ENCODE measurements at places on chromosomes 2 and 18. TPM values are rescaled to one million over a fixed set of nuclear protein-coding genes. Genes with fewer than 3 reads are reported as not detected.

- DNase-seq = no peak
These were observed 4.7 kb upstream of the ORC2 start for GRCh38 chr2:200968162-200968561.

Gene CFAP210
- 0.49 TPM for total RNA-seq

GRCh38 chr2:219726916-219727315 lies 99.5 kb downstream of the SLC4A3 start:
- no peak for DNase-seq

DNA sequence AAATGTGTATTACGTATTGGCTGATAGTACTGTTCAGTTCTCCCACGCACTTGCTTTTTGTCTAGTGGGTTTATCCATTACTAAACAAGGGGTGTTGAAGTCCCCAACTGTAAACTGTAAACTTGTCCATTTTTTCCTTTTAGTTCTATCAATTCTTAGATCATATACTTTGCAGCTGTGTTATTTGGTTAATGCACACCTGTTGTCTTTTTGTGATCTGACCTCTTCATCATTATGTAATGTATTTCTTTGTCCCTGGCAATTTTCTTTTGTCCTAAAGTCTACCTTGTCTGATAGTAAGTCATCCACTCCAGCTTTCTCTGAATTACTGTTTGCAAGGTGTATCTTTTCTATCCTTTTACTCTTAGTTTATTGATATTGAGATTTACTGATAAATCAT lies 21.9 kb downstream of the MCEE start:
- no peak for DNase-seq

- no peak for DNase-seq
These were observed 186.7 kb downstream of the CAMKMT start for GRCh38 chr2:44548221-44549098.

- DNase-seq = no peak
These were observed 226.0 kb upstream of the TANK start for GRCh38 chr2:160934263-160934662.

GRCh38 chr2:204172145-204172600 lies 235.6 kb downstream of the ICOS start:
- DNase-seq = no peak

Gene PSMA8
- total RNA-seq = not detected

GRCh38 chr2:81624825-81625224 lies 1320.3 kb upstream of the LRRTM1 start:
- DNase-seq = no peak

DNA sequence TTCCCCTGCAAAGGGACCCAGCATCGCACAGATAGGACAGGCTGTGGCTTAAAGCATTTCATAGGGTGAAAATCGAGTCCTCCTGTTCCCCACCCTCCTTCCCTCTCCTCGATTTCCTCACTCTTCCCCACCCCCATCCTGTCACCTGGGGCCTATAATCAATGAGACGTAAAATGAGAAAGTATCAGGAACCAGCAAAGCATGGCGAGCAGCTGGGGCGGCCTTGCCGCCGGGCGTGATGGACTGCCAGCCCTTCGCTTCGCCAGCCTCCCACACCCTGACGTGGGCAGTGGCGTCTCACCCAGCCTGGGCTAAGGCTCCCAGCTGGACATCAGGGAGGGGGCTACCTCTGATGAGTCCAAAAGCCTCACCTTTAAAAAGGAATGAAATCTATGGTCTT lies 11.1 kb downstream of the SLC30A3 start:
- no peak for DNase-seq

DNA sequence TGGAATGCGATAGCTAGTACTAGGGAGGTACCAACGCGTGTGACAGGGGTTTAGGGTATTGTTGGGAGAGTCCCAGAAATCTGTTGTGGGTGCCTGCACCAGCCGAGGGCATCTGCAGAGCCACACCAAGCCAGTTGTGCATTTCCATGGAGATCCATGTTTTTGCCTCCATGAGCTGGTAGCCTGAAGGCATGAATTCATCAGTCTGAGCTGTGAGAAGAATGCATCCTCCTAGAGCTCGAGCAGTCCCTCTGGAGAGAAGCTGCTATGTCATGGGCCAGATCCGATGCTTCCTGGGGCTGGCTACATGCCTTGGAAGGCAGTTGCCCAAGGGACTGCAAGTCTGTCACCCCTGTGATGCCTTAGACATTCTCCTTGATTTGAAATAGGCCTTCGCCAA lies 57.9 kb downstream of the LIPG start:
- DNase-seq = no peak

Gene NLRC4
- 0.65 TPM for total RNA-seq

Gene MITD1
- 27.0 TPM for total RNA-seq

Gene STAT4
- total RNA-seq = 5.3 TPM

Gene TCF23
- 0.42 TPM for total RNA-seq

- DNase-seq = no peak
These were observed 165.3 kb upstream of the SMAD2 start for GRCh38 chr18:48095726-48096125.

- no peak for DNase-seq
These were observed 108.8 kb upstream of the DLX2 start for GRCh38 chr2:172211512-172211911.

Gene ALK
- total RNA-seq = 0.36 TPM

DNA sequence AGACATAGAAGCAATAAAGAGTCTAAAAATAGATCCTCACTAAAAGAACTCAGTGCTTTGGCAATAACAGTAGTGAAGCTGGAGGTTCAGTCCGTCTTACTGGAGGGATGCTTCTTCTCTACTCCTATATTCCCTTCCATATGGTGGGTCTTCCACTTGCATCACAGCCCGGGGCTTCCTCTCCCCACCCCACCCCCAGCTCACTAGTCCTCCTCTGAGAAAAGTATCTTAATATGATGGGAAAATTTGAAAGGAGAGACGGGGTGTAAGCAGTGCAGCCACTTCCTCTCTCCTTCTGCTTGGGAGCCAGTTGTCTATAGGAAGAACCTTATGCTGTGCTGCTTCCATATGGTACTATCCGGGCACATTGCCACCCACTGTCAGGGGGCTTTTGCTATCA lies 57.2 kb upstream of the SPOPL start:
- no peak for DNase-seq

DNA sequence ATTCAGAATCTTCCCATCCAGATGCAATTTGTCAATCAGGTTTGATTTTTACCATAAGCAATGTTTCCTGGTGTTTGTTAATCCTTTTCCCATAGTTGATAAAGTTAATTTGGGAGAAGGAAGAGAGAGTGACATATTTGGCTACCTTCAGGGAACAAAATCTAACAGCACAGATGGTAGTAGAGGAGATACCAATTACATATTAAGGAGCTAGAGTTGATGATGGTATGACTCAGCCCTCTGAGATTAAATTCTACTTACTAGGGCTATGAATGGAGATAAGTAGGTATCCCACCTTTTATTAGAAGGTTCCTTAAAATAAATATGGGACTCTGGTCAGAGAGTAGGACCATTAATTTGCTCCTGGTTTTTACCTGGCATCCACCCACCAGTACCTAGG lies 139.7 kb downstream of the EHBP1 start:
- no peak for DNase-seq

DNA sequence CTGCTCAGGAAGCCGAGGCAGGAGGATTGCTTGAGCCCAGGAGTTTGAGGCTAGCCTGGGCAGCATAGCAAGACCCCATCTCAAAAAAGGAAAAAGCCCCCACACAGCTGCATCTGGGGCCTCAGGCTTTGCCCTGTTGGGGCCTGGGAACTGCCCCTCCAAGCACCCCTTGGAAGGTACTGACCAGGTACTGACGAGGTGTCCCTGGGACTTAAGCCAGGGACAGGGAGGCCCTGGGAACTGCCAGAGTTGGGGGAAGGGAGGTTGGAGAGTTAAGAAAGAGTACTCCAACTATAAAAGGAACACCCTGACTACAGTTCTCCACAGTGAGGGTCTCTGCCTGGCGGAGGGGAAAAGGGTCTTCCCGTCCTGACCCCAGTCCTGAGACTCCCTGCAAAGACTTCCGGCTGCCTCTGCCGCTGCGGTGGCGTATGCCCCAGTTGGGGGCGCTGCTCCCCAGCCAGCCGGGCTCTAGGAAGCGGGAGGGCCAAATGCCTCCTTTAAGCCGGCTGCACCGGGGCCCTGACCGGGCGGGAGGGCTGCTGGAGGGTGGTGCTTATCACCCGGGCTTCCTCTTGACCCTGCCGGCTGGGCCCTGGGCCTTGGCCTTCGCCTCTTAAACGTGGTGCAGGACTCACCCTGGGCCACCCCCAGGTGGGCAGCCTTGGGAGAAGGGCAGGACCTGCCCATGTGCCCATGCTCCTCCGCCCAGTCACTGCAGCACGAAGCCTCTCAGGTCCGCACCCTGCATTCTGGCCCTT lies 12.8 kb downstream of the SLC30A3 start:
- DNase-seq = no peak

Gene LAMA1
- total RNA-seq = 2.7 TPM

DNA sequence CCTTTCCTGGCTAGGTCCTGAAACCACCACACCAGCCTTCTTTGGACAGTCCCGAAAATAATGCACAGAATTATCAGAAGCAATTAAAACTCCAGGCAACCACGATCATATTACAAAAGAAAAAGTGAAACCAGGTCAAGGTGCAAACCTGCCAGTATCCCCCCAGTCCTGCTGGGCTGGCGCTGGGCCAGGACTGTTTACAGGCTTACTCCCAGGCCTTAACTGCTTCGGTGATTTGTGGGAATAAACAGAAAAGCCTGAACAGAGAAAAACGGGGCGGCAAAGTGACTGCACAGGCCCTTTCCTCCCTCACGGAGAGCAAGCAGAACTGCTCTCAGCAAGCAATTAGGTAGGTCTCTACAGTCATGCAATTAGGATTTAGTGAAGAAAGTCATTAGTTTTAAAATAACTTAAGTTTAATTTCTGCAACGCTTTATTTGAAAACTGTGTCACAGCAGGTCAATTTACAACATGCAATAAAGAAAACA lies 1.3 kb downstream of the HDAC4 start:
- no peak for DNase-seq

GRCh38 chr2:196380098-196380497 lies 208.7 kb upstream of the STK17B start:
- DNase-seq = no peak

Gene PTGR3
- 31.5 TPM for total RNA-seq
